ENCODE measurements at places on chromosomes 11 and 22. TPM values are rescaled to one million over a fixed set of nuclear protein-coding genes. Genes with fewer than 3 reads are reported as not detected.

Gene DEUP1
- polyA plus RNA-seq, result not detected

DNA sequence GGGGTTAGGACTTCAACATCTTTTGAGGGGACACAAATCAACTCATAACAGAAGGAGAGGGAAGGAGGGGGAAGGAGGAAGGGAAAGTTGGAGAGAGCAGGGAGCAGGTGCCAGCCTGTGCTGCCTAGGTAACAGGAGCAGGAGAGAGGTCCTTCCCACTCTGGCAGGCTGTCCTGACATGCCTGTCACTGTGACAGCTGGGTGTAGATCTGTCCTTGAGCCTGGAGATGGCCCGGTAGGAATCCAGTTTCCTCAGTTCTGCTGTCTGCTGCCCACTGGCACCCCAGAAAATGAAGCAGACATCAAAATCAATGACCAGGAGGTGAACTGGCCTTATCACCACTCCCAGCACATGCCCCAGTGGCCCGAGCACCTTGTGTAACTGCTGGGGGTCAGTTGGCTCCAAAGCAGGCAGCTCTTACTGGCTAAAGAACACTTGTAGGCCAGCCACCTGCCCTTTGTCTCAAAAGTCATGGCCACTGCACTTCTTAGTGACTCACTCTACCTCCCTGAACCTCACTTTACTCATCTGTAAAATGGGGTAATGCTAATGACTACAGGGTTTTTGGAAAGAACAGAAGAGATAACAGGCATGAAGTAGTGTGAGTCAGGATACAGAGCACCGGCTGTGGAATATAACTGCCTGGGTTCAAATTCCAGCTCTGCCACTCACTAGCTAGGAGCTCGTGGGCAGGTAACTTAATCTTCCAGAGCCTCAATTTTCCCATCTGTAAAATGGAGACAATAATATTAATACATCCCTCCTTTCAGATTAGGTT, 8.0 kb upstream of the TSPAN18 start:
- no peaks in the 10 kb centered on the region for H3K27me3 ChIP-seq
- H3K4me1 ChIP-seq, result no peaks in the 10 kb centered on the region
- no peak overlapping the region for H3K4me3 ChIP-seq
- no peak for DNase-seq

Gene GSTT2
- polyA plus RNA-seq, result 1.4 TPM

DNA sequence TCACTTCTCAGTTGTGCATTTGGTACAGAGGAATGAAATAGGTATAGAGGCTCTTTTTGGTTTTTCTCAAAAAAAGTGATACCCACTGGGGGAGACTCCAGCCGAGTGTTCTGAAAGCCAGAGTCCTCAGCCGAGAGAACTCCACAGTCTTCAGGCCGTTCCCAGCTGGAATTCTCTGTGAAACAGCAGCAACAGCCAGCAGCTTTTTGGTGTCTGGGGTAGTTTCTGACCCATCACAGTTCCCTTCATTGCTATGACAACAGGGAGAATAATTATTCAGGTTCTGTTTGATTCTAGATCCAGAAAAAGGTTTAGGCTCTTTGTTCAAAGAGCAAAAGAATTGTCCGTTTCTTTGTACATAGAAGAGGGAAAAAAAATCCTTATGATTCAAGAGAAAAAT, 84.6 kb downstream of the C22orf31 start:
- H3K4me3 ChIP-seq, result no peak overlapping the region
- H3K36me3 ChIP-seq, result peaks cover 3% of the 10 kb centered on the region
- no peak for DNase-seq
- H3K27ac ChIP-seq, result no peak overlapping the region

Gene KCTD14
- 4.9 TPM for polyA plus RNA-seq

DNA sequence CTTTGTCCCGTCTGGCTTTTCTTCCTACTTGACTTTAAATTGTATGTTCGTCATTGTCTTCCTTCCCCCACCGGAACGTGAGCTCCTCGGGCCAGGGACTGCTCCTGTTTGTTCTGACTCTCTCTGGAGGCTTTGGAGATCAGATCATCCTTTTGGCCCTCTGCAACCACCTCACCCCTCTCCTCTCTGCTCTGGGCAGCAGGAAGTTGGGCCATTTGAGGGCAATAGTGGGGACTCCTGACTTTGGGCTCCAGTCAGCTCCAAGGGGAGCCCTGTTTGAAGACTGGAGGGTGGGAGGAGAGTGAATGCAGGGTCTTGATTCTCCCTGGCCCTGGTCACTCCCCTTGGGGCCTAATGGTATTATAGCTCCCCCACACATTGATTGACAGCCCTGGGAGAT, 186.3 kb upstream of the B3GAT1 start:
- H3K4me3 ChIP-seq, result no peak overlapping the region
- peaks cover 7% of the 10 kb centered on the region for H3K27me3 ChIP-seq
- no peak for DNase-seq
- no peak overlapping the region for H3K27ac ChIP-seq
- no peaks in the 10 kb centered on the region for H3K4me1 ChIP-seq
- H3K36me3 ChIP-seq, result no peaks in the 10 kb centered on the region

DNA sequence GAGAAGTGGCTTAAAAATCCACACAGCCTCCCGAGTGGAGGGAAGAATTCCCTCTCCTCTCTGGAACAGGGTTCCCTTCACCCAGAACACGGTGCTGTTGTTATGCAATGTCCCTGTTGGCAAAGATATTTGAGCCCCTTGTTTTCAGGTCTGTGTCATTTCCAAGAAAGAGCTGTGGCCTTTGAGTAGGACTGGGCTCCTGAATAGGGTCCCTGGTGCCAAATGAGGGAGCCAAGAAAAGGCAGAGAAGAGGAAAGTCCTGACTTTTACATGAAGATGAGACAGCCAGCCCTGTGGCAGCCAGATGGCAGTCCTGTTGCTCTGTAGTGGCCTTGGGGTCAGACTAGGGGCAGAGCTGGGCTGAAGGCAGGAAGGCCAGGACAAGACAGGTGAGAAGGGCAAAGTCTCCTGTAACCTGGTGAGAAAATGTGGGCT, 51.2 kb upstream of the ELF5 start:
- DNase-seq, result no peak
- no peaks in the 10 kb centered on the region for H3K27me3 ChIP-seq
- no peak overlapping the region for H3K27ac ChIP-seq
- no peaks in the 10 kb centered on the region for H3K36me3 ChIP-seq
- H3K4me1 ChIP-seq, result no peaks in the 10 kb centered on the region

Data from small intestine (tissue), 16 donors.